Activated CD4-positive, alpha-beta T cell treated with anti-CD3 and anti-CD28 coated beads, Interleukin-10, Interleukin-2, amounts not matched to agents 100 ng/mL and 50 ng/mL, durations not matched to agents 16 hours and 8 hours (primary cell): ENCODE measurements at places on chromosomes 1 and 21.

DNA sequence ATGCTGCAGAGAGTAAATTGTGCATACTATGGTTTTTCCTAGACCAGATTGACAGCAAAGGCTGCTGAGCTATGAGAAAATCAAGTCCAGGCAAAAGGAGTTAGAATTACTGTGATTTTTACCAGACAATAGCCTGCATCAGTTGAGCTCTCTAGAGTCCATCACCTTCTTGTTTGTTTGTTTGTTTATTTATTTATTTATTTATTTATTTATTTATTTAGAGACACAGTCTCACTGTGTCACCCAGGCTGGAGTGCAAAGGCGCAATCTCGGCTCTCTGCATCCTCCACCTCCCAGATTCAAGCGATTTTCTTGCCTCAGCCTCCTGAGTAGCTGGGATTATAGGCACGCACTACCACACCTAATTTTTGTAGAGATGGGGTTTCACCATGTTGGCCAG lies 24.2 kb upstream of the ABCB10 start:
- no peak for DNase-seq

GRCh38 chr1:113858418-113858817 lies 13.1 kb downstream of the PTPN22 start:
- no peak for DNase-seq

GRCh38 chr1:33443080-33443704 lies 12.3 kb upstream of the PHC2 start:
- no peak for DNase-seq

DNA sequence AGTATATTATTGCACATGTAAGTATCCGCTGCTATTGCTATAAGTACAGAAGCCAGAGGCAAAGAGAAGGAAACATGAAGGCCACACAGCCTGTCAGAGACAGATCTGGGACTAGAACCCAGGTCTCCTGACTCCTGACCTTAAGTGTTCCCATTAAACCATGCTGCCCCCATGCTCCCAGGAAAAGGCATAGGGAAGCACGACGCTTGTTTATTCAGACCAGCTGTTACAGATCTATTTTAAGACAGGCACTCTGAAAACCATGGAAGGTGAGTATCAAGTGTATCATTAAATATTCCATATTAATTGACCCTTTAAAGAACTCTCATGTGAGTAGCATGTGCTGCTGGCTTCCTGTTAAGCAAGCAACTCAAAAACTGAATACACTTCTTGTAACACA lies 11.4 kb downstream of the VAV3 start:
- DNase-seq: no peak

GRCh38 chr1:34213956-34214355 lies 37.2 kb downstream of the C1orf94 start:
- DNase-seq: no peak

- peak; percentile 38 for DNase-seq
Measured at GRCh38 chr1:94061513-94062443, 59.2 kb downstream of the ABCA4 start.

DNA sequence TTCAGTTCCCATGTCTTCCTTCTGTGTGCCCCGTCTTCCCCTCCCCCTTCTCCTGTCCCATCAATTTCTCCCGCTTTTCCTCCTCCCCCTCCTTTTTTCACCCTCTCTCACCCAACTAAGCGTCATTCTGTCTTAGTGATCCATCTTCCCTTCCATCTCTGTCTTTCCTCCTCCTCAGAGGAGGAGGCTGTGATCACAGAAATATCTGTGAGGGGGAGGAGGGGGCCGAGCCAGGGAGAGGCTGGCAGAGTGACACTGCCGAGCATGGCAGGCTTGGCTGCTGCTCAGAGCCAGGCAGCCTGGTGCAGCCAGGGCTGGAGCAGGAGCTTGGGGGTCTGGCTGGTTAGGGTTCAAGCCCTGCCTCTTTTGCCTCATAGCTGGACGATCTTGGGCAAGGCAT lies 7.6 kb downstream of the HTR6 start:
- DNase-seq: no peak

DNA sequence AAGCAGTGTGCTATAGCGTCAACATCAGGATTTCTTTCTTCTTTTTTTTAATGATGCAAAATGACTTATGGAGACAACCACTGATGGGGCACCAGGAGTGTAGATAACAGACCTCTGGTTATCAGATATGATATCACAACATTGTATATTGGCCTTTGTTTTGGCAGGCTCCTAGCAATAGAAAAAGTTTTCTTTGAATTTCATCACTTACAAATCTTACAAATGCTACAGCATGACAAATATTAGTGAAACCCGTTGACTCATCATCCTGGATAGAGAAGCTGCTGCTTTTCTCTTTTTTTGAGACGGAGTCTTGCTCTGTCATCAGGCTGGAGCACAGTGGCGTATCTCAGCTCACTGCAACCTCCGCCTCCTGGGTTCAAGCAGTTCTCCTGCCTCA lies 92.9 kb downstream of the LTN1 start:
- peak; percentile 21 for DNase-seq

DNA sequence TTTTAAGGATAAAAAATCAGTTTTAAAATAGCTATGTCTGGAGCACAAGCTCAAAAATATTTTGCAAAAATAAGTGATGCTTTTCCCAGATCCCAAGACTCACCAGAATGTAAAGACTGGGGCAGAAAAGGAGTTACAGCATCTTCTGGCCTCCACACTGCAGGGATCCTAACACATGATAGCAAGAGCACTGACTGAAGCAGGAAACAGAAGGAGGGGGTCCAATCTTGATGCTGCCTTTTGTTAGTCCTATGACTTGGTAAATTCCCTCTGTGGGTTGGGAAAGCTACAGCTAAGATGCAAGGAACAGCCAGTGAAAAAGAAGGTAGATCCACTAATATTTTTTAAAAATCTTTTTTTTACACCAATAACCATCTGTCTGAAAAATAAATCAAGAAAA lies 54.2 kb upstream of the TNR start:
- DNase-seq: no peak

- no peak for DNase-seq
Measured at GRCh38 chr1:227886503-227886961, 61.2 kb downstream of the WNT9A start.

GRCh38 chr1:59071289-59071688 lies 225.6 kb upstream of the FGGY start:
- no peak for DNase-seq

- DNase-seq: peak; percentile 63
Measured at GRCh38 chr1:6599141-6599975, 3.3 kb downstream of the KLHL21 start.

GRCh38 chr1:156797212-156797871 lies 19.3 kb downstream of the SH2D2A start:
- DNase-seq: peak; percentile 66

GRCh38 chr1:100362821-100363466 lies 10.6 kb downstream of the CDC14A start:
- DNase-seq: no peak

DNA sequence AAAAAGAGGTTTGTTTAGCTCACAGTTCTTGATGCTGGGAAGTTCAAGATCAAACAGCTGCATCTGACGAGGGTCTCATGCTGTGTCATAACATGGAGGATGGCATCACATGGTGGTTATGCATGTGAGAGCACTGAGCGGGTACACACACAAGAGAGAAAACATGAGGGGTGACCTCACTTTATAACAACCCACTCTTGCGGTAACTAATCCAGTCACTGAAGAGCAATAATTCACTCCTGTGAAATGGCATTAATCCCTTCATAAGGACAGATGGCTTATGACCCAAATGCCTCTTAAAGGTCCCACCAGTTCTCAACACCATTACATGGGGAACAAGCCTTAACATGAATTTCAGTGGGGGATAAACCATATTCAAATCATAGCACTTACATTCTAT lies 23.2 kb upstream of the CHIT1 start:
- no peak for DNase-seq

GRCh38 chr1:116918714-116919357 lies 9.1 kb downstream of the PTGFRN start:
- no peak for DNase-seq

DNA sequence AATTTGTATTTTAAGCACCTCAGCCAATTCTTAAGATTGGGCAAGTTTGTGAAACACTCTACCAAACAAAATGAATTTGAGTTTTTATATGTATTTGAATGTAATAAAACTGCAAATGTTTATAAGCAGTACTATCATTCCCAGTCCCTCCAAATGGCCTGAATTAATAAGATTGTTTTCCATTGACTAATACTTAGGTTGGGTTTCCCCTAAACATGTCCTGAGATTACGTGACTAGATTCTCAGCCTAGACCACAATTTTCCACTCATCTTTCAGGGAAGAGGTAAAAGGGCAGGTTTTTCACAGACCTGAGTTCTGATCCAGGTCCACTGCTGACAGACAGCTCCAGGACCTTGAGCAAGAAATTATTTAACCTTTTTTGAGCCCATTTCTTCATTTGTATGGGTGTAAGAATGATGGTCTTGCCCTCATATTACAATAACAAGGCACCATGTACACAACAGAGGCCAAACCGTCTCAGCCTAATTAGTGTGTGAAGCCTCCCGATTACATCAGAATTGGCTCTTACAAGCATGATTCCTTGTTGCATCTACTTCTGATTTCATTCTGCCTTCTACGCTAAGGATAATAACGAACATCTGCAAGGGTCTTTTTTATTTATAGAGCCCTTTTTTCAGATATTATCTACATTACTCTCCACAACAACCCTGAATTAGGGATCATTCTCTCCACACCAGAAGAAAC lies 51.2 kb downstream of the BEND5 start:
- no peak for DNase-seq

DNA sequence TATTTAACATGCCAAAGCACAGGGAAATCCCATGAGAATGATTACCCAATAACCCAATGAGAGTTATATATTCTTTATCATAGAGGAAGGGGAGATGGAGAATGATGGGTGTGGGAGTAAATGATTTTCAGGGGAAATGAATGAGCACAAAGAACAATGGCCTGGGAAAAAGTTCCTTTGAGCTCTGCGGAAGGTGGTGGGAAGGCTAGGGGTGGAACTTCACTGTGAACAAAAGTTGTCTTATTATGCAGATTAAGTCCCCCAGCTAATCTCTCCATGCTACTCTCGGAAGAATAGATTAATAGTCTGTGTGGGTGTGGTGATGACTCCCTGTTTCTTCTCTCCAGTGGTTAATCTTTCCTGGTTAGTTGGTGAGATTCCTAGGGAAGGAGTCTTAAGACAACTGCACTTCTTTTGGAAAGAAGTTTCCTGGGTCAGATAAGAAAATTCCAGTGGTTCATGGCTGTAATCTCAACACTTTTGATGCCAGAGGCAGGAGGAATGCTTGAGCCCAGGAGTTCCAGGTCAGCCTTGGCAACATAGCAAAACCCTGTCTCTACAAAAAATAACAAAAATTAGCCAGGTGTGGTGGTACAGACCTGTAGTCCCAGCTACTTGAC lies 71.6 kb downstream of the DNTTIP2 start:
- DNase-seq: no peak

GRCh38 chr1:47986761-47987200 lies 10.4 kb downstream of the TRABD2B start:
- DNase-seq: no peak

DNA sequence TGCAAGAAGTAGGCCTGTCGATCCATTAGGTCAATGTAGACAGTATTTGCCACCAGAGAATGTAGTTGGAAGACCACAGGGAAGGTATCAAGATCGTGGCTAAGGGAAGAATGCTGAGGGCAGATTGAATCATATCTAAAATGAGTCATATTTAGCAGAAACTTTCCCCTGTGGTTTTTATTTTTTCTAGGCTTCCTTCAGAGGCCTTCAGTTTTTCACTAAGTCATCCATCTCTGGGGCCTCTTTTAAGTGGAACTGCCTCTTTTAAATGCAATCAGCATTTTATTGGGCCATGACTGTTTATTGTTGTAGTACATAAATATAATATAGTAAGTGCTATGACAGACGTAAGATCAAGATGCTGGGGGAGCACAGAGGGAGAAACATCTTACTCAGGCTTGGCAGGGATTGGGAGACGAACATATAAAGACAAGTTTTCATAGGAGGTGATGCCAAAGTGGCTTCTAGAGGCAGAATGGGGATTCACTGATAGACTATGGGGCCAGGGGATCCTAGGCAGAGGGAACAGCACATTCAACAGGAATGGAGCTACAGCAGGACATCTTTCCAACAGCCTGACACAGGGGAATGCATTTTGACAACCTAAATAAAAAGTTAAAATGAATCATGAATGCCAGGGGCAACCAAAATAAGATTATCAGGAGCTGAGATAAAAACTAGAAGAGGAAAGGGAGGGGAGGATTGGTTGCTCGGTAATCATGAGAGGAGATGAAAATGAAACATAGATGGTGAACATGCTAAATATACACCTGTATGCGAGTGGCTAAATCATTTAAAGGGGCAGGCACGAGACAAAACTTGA lies 20.1 kb downstream of the UBE2U start:
- DNase-seq: peak; percentile 63

- DNase-seq: peak; percentile 86
Measured at GRCh38 chr1:192559115-192560006, 16.2 kb upstream of the RGS1 start.

DNA sequence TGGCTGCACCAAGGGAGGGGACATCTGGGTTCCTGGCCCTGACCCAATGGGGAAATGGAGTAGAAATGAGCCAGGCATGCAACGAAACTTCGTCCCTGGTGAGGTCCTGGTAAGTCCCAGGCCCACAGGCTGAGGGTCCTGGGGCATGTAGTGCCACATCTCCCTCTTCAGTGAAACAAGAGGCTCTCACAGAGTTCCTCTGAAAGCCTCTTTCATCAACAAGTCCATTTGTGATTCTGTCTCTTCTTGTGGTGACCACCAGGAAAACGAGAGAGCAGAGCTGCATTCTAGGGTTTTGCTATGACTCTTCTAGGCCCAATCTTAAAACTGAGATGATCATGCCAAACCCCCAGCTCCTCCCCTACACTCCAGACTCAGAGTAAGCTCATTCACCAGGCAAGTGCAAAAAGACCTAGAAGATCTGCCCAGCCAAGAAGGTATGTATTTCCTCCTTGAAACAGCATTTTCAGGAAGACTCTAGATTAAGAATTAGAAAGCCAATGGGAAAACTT lies 24.3 kb upstream of the RNF220 start:
- DNase-seq: peak; percentile 5

- DNase-seq: no peak
Measured at GRCh38 chr1:178660461-178660860, 64.6 kb upstream of the RALGPS2 start.

DNA sequence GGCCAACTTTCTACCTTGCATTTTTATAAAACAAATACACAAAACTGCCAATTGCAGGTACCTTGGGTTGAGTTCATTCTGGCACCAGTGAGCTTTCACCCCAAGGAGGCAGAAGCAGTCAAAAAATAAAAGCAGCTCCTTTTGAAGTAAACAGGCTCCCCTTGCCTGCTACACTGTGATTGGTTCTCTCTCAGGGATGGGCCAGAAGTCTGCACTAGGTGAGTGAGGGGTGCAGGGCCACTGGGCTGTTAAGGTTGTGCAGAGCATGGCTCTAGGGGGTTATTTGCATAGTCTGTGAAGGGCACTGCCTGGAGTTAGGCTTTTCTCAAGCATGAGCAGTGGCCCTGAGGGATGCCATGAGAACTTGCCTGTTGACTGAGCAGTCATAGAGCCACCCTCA lies 39.1 kb downstream of the AKNAD1 start:
- DNase-seq: no peak
